ENCODE measurements at places on chromosomes 4 and X. TPM values are rescaled to one million over a fixed set of nuclear protein-coding genes. Genes with fewer than 3 reads are reported as not detected.
A peak's percentile ranks its signal among the peaks of the same experiment; 100 is the strongest.

MMRN1 gene
- total RNA-seq, result not detected

- no peak for ATAC-seq
Observed at GRCh38 chr4:88212253-88212561, 53.8 kb upstream of the ABCG2 start.

PDGFC gene
- 6.9 TPM for total RNA-seq

EPHA5 gene
- 13.7 TPM for total RNA-seq

DNA sequence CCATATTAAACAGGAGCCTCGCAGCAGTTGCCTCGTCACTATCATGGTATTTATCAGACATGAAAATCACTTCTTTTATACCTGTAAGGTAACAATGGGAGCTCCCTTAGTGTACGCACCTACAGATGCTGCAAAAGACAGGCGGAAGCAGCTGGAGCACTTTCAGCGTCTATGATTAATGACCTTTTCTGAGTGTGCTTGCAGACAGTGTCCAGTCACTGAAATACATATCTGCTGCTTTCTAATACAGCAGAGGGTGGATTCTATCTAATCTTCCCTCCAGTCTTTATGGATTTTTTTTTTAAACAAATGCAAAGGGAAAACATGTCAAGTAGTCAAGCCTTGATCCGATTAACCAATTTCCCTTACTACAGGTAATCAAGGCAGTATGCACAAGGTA lies 24.1 kb downstream of the DCTD start:
- ATAC-seq, result peak; percentile 81

DNA sequence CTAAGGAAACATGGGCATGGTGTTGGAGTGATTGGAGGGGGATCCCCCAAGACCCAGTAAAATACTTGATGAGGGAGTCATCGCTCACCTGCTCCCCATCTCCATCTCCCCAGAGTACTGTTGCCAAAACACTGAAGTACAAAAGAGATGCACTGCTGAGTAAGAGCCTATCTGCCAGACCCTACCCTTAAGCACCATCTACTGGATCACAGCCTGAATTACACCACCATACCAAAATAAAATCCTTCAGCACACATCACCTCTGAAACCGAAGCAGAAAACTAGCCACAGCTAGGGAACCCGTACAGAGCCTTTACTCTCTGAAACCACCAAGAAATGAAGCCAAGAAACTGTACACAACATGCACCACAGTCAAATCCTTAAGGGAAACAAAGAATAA lies 466.3 kb upstream of the ACTRT1 start:
- peak; percentile 52 for ATAC-seq

AFAP1 gene
- total RNA-seq, result 93.1 TPM

TIMM17B gene
- 40.6 TPM for total RNA-seq

DMP1 gene
- not detected for total RNA-seq

- ATAC-seq, result no peak
Observed at GRCh38 chr4:48041535-48042137, 25.1 kb downstream of the NIPAL1 start.

DNA sequence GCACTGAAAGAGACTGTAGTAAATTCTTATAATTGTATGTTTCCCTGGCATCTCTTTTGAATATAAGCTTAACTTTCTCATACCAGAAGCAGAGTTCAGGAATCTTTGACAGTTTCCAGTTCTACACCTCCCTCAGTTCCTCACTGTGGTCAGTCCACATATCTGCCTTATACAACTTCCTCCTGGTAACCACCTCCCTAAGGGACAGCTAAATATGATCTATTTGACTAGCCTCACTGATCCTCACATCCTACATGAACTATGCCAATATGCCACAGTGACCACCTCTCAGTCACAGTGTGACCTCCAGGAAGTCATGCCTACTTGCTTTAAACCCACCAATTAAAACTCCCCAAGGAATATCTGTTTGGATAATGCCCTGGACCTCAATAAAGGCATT lies 51.6 kb upstream of the HDAC8 start:
- no peak for ATAC-seq

GRCh38 chrX:125436855-125437254 lies 117.2 kb downstream of the TEX13C start:
- no peak for ATAC-seq

DNA sequence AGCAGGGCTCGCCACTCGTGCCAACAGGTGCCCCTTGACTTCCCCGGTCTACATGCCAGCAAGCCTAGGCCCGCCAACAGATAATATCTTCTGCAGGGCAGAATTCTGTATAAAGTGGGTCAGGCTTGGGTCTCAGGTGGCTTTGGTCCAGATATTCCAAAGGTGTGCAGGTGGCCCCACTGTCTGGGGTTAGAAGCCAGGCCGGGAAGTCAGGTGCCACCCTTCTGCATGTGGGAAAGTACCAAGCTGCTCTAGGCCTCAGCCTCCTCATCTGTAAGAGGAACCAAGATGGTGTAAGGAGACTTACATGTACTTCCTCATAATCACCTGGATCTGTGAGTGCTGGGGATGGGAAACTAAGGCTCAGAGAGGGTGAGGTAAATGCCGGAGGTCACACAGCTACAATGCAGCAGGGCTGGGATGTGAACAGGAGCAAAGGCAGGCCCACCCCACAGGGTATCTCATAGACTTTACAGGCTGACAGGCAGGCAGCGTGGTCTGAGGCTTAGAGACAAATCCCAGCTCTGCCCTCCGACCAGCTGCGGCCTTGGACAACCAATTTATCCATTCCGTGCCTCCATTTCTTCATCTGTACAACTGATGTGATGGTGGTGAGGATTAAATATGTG lies 35.9 kb downstream of the WDR1 start:
- ATAC-seq, result no peak

CXCL13 gene
- total RNA-seq, result not detected

DNA sequence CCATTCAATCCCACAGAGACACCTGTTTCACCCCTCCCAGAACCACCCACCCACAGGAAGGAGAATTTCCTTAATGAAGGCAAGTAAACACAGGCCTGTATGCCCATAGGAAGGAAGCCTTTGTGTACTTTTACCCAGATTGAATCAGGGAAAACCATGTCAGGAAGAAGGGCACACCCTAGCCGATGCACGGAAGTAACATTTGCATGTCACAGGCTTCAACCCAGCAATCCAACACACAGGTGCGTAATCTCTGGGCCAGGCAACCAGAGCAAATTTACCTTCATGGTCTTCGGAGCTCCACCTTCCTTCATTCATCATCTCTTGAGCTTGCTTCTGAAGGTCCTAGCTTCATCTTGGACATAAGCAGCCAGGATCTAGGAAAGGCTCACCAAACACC lies 206.3 kb downstream of the SHROOM3 start:
- no peak for ATAC-seq

GRCh38 chrX:56761167-56761566 lies 32.1 kb downstream of the NBDY start:
- no peak for ATAC-seq

DNA sequence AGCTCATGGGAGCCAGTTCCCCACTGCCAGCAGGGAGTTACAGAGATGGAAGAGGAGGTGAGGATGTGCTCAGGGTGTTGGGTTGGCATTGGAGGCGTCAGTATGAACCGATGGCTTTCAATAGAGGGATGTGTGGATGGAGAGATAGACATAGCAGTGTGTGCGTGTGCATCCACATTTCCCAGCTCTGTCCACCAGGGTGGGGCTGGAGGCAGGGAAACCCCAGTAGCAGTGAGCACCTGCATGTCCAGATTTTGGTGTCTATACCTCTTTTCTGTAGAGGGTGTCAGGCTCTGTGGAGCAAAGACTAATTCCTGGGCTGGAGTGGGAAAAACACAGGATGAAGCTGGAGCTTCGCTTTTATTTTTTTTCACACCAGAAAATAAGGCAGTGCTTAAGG lies 37.2 kb upstream of the HGFAC start:
- no peak for ATAC-seq

DNA sequence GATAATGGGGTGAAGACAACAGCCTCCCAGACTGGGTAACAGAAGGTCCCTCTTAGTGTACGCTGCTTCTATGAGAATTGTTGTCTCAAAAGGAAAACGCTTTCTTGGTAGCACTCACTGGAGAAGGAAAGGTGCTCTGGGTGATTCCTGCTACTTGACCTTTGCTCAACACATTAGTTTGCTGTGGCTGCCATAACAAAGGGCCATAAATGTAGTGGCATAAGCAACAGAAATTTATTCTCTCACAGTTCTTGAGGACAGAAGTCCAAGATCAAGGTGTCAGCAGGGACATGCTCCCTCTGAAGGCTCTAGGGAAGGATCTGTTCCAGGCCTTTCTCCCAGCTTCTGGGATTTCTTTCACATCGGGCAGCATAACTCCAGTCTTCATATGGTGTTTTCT lies 19.0 kb downstream of the HCCS start:
- ATAC-seq, result no peak

STPG2 gene
- total RNA-seq, result not detected

DNA sequence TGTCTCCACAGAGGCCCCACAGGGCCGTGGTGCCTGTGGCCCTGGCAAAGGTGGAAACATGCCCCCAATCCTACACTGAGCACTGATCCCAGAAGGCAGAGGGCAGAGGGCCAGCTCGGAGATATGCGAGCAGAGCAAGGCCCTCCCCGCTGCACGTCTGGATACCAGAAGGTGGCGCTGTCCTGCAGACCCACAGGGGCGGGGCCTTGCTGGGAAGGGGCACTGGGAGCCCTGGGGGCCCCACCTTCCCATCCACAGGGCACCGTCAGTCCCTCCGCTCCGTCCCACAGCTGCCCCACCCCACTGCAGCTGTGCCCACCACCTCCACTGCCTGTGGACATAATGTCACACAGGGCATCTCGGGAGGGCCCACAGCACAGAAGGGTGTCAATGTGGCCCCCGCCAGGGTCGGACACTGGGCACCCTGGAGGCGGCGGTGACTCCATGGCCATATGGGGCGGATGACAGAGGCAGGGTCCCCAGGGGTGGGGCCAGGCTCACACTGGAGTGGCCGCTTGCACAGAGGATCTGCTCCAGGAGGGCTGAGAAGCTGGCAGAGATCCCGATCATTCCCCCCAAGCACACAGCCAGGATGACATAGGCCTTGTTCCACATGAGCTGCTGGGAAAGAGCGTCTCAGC lies 4.8 kb downstream of the SLC49A3 start:
- peak; percentile 35 for ATAC-seq

DNA sequence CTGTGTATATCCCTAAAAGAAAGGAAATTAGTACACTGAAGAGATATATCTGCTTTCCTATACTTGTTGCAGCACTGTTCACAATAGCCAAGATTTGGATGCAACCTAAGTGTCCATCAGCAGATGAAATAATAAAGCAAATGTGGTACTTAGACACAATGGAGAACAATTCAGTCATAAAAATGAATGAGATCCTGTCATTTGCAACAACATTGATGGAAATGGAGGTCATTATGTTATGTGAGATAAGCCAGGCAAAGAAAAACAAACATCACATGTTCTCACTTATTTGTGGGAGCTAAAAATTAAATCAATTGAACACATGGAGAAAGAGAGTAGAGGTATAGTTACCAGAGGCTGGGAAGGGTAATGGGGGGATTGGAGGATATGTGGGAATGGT lies 611.9 kb downstream of the STPG2 start:
- no peak for ATAC-seq

GRCh38 chrX:111088628-111089027 lies 7.4 kb upstream of the PAK3 start:
- no peak for ATAC-seq

CWH43 gene
- not detected for total RNA-seq

GRCh38 chr4:145498430-145498829 lies 16.8 kb downstream of the SMAD1 start:
- no peak for ATAC-seq

CXorf38 gene
- 8.2 TPM for total RNA-seq

NPY1R gene
- total RNA-seq, result 1.3 TPM

GRCh38 chrX:139639253-139639652 lies 68.7 kb downstream of the MCF2 start:
- no peak for ATAC-seq

- no peak for ATAC-seq
Observed at GRCh38 chr4:2457481-2458295, 11.2 kb upstream of the RNF4 start.

DNA sequence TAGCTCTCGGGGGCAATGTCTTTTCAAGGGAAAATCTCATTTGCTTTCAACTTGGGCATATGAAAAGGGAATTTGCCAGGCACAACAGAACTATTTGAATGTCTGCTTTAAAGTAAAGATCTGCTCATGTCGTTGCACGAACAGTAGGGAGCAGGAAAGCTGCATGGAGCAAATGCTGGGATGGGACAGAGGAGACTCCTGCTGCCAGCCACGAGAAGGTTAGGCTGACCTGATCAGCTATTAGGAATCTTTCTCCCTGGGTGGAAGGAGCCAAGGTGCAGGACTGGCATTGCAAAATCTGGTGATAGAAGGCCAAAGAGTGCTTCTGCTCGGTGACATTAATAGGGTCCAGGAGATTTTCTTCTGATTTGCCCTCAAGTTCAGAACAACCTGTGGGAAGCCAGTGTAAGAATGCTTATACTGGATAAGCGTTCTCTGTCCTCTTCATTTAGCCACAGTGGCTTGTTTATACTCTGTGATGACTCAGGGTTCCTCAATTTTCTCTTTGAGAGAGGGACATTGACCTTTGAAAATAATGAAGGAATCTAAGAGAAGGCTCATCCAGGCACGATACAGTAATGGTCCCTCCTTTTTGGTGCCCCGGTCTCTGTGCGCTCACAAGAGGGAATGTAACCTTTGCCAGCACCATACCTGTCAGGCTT lies 22.9 kb downstream of the FHL1 start:
- peak; percentile 24 for ATAC-seq

PGM2 gene
- total RNA-seq, result 12.8 TPM

DNA sequence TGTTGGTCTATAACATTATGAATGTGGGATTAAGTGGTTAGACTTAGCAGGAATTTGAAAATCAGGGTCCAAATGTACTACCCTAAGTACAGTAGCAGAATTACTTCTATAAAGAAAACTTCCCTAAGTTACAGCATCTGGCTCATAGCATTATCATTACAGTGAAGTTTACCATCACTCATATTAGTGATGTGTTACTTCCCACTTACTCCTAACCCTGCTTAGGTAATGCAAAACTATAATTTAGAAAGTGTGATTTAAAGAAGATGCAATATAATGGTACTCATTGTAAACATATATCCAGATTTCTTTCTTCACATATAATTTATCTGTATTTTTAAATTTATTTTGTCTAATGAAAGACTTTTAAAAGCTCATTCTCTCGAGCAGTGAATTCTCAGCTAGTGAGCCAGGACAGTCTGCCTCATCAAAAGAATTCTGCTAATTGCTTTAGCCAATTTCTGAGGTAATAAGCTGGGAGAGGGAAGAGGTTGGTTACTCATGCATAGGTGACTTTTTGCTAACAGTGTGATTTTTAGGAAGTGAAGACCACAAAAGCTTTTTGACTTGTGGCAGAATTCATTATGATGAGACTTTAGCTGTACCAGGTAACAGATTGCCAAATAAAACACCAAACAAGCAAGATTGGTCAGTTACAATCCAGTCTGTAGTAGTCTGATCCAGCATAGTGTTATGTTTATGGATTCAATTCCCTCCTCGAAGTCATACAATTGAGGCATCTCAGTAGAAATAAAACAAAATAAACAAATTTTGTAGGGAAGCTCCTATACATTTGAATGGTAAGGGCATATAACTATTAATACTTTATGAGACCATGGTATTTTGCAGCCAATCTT lies 21.0 kb downstream of the PLS3 start:
- ATAC-seq, result no peak

GRCh38 chr4:109155084-109155483 lies 147.4 kb downstream of the COL25A1 start:
- ATAC-seq, result no peak

- no peak for ATAC-seq
Observed at GRCh38 chrX:4876268-4876667, 1162.8 kb upstream of the PRKX start.

HTRA3 gene
- total RNA-seq, result 8.1 TPM

GRCh38 chr4:134627366-134627765 lies 425.8 kb upstream of the PABPC4L start:
- ATAC-seq, result no peak
